WERI-Rb-1 (cell line): ENCODE measurements at places on chromosomes 16 and 17.

DNA sequence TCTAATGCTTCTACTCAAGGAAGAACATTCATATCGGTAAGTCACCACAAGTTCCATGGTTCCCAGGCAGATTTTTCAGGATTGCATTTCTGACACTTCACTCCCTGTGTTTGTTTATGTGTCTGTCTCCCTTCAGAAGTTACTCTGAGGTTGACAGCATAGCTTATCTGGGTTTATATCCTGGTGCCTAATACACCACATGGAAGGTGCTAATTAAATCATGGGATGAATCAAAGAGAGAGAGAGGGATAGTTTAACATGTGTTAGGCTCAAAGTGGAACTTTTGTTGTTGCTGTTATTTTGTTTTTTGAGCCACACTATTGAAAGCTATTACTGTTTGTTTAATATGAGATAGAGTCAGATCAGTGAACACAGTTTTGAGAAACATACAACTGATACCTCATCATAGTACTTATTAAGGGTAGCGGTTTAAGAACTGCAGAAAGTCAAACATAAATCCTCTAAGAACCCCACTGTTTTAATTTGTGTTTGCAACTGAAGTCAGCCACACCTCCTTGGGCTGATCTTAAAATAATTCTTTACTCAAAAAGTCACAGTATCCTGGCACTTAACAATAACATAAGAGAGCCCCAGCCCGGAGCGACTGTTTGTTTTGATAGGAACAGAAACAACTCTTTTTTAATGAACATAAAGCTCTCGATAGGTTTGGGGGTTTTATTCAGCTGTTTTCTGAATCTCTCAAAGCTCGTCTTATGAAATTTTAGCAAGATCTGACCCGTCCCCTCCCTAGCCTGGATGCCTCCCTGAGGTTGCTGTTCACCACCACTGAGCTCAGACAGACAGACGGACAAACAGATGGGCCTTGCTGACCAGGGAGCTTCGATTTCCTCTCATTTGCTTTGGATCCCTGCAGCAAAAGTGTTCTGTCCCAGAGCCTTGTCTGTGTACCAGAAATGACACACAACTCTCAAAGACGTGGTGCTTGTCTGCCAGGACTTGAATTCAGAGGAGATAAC lies 98.3 kb upstream of the MYOCD start:
- no peak for DNase-seq

- DNase-seq, result no peak
Measured at GRCh38 chr16:20803561-20804214, 2.6 kb downstream of the ERI2 start.

DNA sequence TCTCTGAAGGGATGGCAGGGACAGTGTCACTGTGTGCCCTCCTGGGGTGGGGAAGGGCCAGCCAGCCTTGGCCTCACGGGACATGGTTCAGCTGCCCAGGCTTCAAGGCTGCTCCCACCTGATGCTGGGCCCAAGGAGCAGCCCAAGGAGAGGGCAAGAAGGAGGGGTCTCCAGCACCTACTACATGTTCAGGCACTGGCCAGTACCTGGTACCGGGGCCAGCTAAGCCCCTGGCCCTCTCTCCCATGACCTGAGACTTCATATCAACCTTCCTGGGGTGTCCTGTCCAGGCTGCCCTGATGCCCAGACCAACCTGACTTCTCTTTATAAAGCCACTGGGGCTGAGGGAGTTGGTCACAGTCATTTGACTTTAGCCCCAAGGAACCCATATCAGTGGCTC lies 1.3 kb downstream of the USH1G start:
- DNase-seq, result no peak

GRCh38 chr17:18319604-18320256 lies 4.6 kb downstream of the SMCR8 start:
- DNase-seq, result peak; percentile 59

GRCh38 chr16:5054876-5055865 lies 10.6 kb downstream of the C16orf89 start:
- DNase-seq, result no peak

DNA sequence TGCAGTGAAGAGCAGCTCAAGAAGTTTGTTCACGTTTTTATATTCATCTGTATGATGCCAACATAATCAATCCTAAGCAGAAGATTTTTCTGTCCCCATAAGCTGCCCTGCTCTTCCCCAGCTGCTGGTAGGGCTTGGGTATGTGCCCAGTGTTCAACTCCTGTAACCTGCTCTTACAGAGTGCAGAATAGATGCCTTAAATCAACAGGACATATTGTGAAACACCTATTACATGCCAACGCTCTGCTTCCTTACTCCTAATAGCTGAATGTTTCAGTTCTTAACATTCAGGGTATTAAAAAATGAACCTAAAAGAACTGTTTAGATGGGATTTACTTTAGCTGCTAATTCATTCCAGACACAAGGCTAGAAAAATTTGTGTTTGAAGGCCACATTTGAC lies 190.9 kb downstream of the HS3ST3A1 start:
- DNase-seq, result no peak
